ENCODE measurements at places on chromosomes 1 and 21.

- DNase-seq: no peak
Measured at GRCh38 chr1:1206966-1207531, 657 bp upstream of the TNFRSF18 start.

DNA sequence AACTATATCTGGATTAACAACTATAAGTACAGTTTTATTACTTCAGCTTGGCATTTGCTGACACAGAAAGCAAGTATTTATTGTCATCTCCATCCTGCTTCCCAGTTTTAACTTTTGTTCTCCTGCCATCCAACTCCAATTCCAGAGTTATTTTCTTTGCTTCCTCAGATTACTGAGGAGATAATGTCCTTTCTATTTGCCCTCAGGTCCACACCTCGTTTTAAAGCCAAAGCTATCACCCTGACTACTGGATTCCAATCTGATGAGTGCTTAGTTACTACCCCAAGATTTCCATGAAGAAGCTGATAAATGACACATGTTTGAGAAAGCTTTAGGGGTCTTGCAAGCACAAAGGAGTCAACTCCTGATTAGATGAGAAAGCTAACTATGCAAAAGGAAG is 25.2 kb downstream of the ACKR1 start:
- DNase-seq: no peak

GRCh38 chr1:68904477-68904876 is 407.6 kb upstream of the DEPDC1 start:
- no peak for DNase-seq

DNA sequence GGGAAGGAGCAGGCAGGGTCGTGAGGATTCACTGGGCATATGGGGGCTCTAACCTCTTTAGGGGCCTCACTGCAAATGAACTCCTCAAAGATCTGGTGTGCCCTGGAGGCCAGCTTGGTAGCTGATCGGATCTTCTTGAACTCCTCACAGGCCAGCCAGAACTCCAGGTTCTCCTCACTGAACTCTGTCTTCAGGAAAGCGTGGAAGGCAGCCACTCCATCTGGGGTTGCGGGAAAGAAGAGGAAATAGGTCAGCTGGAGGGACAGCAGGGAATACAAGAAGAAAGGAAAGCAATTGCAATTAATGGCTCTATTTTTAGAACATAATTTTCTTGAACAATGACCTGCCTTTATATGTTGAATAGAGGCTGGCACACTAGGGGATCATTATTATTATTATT is 2.3 kb downstream of the RGS16 start:
- no peak for DNase-seq

GRCh38 chr1:10851024-10852013 is 54.9 kb upstream of the CASZ1 start:
- DNase-seq: no peak

All from stimulated activated naive CD4-positive, alpha-beta T cell (primary cell).